Esophagus muscularis mucosa (tissue), 4 donors: ENCODE measurements at places on chromosomes 12 and 14. TPM values are rescaled to one million over a fixed set of nuclear protein-coding genes. Genes with fewer than 3 reads are reported as not detected.

DNA sequence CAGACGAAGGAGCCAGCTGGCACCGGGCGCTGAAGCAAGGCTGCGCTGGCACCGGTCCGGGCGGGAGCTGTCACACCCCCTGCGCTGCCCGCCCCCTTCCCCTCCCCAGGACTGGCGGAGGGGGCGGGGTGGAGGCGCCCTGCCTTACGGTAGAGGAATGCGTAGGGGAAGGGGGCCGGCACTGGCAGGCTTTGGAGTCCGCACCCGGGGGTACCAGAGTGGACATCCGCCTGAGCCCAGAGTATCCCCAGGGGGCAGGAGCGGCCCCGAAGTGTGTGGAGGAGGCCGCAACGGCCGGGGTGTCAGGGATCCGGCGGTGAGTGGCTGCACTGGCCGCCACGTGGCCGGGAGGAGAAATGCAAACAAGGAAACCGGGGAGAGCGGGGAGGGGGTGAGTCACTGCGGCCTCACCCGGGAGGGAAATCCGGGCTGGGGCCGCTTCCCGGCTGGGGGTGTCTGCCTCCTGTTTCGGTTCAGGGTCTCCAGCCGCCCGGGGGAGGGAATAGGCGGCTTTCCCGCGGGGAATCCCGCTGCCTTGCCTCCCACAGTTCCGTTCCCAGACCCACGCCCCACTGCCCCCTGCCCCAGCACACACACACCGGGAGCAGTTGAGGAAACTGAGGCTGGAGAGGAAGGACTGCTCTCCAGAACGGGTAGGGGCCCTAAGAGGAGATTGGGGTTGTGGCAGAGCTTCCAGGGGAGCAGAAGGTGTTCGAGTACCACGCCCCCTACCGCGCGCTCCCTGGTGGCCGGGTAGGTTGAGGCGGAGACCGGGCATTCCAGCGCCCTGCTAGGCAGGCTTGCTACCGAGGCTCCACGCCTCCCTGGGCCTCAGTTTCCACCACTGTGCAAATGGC is at the start of gene RAPGEF3:
TSS of gene RAPGEF3 (minus strand) at position 47 of the 857 bp plus-strand sequence. CDS start 324 bp downstream, outside the sequence.
- peaks cover 33% of the 10 kb centered on the region for H3K4me1 ChIP-seq
- peak within 1 kb of the TSS; percentile 72 for H3K4me3 ChIP-seq
- H3K27me3 ChIP-seq = no peaks in the 10 kb centered on the region
- no peaks in the 10 kb centered on the region for H3K36me3 ChIP-seq

The GALNT6 gene
- 5.8 TPM for total RNA-seq

The MYH6 gene
- total RNA-seq = under 0.01 TPM

The RASAL1 gene
- total RNA-seq = not detected

- no peak for DNase-seq
- H3K4me3 ChIP-seq = no peak overlapping the region
- no peaks in the 10 kb centered on the region for H3K4me1 ChIP-seq
- H3K27me3 ChIP-seq = no peaks in the 10 kb centered on the region
- H3K36me3 ChIP-seq = no peaks in the 10 kb centered on the region
Observed at GRCh38 chr12:12083688-12084087, 12.9 kb downstream of the BCL2L14 start.

DNA sequence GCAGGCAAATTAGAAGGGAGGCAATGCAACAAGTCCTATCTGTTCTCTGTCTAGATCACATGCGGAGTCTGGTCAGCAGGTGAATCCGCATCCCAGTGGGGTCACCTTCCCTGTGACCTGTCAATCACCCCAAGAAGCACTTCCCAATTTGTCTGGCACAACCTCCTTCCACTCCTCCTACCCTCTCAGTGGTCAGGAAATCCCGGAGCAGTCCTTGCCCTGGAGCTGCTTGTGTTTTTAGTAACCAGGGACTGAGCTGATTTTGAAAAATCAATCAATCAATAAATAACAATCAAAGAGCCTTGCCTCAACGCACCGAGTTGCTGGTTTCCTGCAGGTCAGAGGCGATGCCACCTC is 572 bp upstream of the ACSS3 start:
- H3K4me3 ChIP-seq = peak overlapping the region; percentile 59
- H3K36me3 ChIP-seq = no peaks in the 10 kb centered on the region
- peaks cover 3% of the 10 kb centered on the region for H3K4me1 ChIP-seq
- H3K27ac ChIP-seq = peak overlapping the region; percentile 65
- H3K27me3 ChIP-seq = peaks cover 7% of the 10 kb centered on the region

- H3K4me1 ChIP-seq = no peaks in the 10 kb centered on the region
- no peak overlapping the region for H3K27ac ChIP-seq
- no peaks in the 10 kb centered on the region for H3K27me3 ChIP-seq
- DNase-seq = peak; percentile 60
- no peak overlapping the region for H3K4me3 ChIP-seq
Observed at GRCh38 chr12:5523396-5524115, 91.6 kb downstream of the NTF3 start.

DNA sequence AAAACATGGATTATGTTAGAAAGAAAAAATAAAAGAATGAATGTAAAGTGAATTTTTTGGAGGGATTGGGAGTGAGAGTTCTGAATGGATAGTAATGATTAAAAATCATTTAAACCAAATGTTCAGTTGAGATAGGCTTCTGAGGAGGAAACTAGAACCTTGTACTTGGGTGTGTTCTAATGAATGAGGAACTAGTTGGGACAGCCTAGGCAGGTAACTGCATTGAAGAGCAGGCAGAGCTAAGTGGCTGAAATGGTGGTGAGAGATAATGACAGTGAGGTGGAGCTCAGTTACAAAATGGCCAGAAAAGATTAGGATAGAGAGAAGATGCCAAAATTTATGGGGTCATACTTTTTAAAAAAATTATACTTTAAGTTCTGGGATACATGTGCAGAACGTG is 132.9 kb downstream of the ATP23 start:
- no peaks in the 10 kb centered on the region for H3K27me3 ChIP-seq
- H3K27ac ChIP-seq = no peak overlapping the region
- H3K4me3 ChIP-seq = no peak overlapping the region
- H3K4me1 ChIP-seq = no peaks in the 10 kb centered on the region

DNA sequence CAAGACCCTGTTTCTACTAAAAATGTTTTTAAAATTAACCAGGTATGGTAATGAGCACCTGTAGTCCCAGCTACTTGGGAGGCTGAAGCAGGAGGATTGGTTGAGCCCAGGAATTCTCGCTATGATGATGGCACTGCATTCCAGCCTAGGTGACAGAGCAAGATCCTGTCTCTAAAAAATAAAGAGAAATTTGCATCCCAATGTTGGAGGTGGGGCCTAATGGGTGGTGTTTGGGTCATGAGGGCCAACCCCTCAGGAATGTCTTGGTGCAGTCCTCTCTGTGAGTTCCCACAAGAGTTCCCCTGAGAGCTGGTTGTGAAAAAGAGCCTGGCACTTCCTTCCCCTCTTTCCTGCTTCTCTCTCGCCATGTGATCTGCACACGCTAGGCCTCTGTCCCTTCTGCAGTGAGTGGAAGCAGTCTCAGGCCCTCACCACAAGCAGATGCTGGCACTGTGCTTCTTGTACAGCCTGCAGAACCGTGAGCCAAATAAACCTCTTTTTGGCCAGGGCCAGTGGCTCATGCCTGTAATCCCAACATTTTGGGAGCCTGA is 11.3 kb downstream of the ACOT6 start:
- DNase-seq = no peak
- no peak overlapping the region for H3K27ac ChIP-seq
- H3K4me3 ChIP-seq = no peak overlapping the region
- no peaks in the 10 kb centered on the region for H3K27me3 ChIP-seq
- H3K36me3 ChIP-seq = no peaks in the 10 kb centered on the region

DNA sequence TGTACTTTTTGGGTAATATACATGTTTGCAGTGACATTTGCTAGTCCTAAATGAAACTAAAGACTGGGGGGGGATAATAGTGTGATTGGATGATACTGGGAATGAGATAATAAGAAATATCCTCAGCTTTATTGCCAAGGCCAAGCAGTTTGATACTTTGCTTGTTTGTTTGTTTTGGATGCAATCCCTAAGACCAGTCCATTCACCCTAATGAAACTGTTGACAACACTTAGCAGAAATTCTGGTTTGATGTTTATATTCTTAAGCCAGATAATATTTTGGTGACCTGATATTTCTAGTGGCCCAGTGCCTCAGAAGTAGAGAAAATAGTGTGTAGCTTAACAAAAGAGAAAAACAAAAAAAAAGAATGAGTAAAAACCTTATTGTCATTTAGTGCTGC is 1.8 kb downstream of the PHC1 start:
- peaks cover 42% of the 10 kb centered on the region for H3K4me1 ChIP-seq
- peaks cover 29% of the 10 kb centered on the region for H3K36me3 ChIP-seq
- H3K27ac ChIP-seq = no peak overlapping the region
- H3K4me3 ChIP-seq = no peak overlapping the region
- H3K27me3 ChIP-seq = no peaks in the 10 kb centered on the region

- no peaks in the 10 kb centered on the region for H3K27me3 ChIP-seq
- H3K36me3 ChIP-seq = no peaks in the 10 kb centered on the region
- no peak for DNase-seq
- H3K27ac ChIP-seq = peak overlapping the region; percentile 88
- H3K4me1 ChIP-seq = peaks cover 7% of the 10 kb centered on the region
Observed at GRCh38 chr14:52790011-52790755, 1.2 kb downstream of the GNPNAT1 start.

DNA sequence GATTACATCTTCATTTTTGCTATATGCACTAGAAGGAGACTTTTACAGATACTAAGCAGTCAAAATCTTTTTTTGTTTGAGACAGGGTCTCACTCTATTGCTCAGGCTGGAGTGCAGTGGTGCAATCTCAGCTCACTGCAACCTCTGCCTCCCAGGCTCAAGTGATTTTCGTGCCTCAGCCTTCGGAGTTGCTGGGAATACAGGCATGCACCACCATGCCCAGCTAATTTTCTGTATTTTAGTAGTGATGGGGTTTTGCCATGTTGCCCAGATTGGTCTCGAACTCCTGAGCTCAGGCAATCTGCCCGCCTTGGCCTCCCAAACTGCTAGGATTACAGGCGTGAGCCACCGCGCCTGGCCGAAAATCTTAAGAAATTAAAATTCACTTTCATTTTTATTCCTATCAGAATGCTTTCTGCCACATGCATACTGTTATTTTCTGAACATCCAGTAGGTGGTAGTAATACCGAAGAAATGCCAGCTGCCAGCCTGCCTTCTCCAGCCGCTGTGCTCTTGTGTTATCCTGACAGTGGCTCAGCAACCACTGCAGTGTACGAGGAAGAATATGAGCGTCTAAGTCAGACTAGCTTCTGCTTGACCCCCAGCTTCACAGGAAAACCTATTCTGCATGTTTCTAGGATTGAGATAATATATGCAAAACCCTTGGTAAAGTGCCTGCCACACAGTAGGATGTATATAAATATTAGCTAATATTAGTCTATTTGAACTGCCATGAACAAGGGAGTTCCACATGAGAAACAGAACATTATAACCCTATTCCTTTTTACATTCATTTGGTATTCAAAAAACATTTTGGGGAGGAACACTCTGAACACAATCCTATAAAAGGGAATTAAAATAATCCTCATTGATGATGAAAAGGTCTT is 54.2 kb downstream of the RPAP3 start:
- H3K4me1 ChIP-seq = peaks cover 17% of the 10 kb centered on the region
- no peaks in the 10 kb centered on the region for H3K36me3 ChIP-seq
- no peaks in the 10 kb centered on the region for H3K27me3 ChIP-seq
- H3K27ac ChIP-seq = no peak overlapping the region
- H3K4me3 ChIP-seq = no peak overlapping the region

DNA sequence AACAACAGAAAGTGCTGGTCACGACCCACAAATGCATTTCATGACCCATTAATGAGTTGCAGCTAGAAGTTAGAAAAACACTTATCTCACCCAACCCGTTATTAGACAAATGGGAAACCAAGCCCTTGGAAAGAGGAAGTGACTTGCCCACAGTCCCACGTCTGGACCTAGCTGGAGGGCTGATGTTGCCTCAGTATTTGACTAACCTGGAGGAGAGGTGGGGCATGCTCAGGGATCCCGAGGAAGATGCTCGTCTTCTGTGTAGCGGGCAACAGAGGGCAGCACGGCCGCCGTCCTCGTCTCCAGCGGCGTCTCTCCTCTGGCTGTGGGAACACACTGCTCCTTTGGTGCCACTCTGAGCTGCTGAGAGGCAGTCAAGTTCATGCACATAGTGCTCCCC is 12.7 kb downstream of the CCND2 start:
- peaks cover 91% of the 10 kb centered on the region for H3K4me1 ChIP-seq
- H3K27me3 ChIP-seq = no peaks in the 10 kb centered on the region
- peak overlapping the region; percentile 78 for H3K27ac ChIP-seq
- DNase-seq = no peak
- H3K36me3 ChIP-seq = peaks cover 16% of the 10 kb centered on the region
- H3K4me3 ChIP-seq = no peak overlapping the region

DNA sequence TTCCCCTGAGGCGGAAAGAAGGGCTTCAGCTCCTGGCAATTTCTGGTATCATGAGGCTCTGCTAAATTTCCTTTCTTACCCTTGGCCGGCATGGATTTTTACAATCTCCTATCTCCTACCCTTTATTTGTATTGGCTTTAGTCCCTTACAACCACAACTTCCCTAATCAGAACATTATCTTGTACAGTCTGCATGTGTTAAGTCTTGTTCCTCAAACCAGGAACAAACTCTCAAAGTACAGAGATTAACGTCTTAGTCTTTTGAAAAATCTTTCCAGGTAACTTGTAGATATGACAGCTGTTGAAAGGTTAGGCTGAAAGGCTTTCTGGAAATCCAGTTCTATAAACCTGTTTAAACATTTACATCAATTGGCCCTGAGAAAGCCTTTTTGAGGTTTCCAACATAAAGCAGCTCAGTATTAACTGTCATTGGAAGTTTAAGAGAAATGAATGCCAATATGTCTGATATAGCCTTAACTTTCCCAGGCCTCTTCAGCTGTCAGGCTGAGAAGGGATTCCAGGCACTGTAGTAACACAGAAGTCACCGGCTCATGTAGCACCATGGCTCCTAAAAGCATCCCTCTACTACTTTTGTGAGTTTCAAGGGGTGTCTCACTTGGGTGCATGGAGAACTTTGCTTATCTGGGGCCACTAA is 360.5 kb downstream of the FUT8 start:
- no peaks in the 10 kb centered on the region for H3K27me3 ChIP-seq
- no peaks in the 10 kb centered on the region for H3K36me3 ChIP-seq
- no peak overlapping the region for H3K27ac ChIP-seq
- no peak overlapping the region for H3K4me3 ChIP-seq
- no peaks in the 10 kb centered on the region for H3K4me1 ChIP-seq

GRCh38 chr12:14841761-14842160 is 1.6 kb downstream of the ART4 start:
- H3K4me1 ChIP-seq = peaks cover 34% of the 10 kb centered on the region
- no peaks in the 10 kb centered on the region for H3K36me3 ChIP-seq
- H3K27me3 ChIP-seq = no peaks in the 10 kb centered on the region
- no peak overlapping the region for H3K4me3 ChIP-seq
- DNase-seq = no peak
- peak overlapping the region; percentile 53 for H3K27ac ChIP-seq

The BCL11B gene
- 0.65 TPM for total RNA-seq
